ENCODE measurements at places on chromosomes 11 and 22. TPM values are rescaled to one million over a fixed set of nuclear protein-coding genes. Genes with fewer than 3 reads are reported as not detected.

Gene TMEM86A
- total RNA-seq, result 6.2 TPM

Gene BMAL1
- 3.0 TPM for total RNA-seq

Gene SLC5A12
- not detected for total RNA-seq

Gene FUT4
- 12.9 TPM for total RNA-seq

Gene OR51B2
- 0.27 TPM for total RNA-seq
